ENCODE measurements at places on chromosomes 6 and 20. TPM values are rescaled to one million over a fixed set of nuclear protein-coding genes. Genes with fewer than 3 reads are reported as not detected.

PGC gene
- not detected for total RNA-seq

ADGRF1 gene
- not detected for total RNA-seq

BCKDHB gene
- 28.1 TPM for total RNA-seq

FHL5 gene
- total RNA-seq, result not detected

LTB gene
- not detected for total RNA-seq

DYNLT2 gene
- total RNA-seq, result 0.64 TPM

DNA sequence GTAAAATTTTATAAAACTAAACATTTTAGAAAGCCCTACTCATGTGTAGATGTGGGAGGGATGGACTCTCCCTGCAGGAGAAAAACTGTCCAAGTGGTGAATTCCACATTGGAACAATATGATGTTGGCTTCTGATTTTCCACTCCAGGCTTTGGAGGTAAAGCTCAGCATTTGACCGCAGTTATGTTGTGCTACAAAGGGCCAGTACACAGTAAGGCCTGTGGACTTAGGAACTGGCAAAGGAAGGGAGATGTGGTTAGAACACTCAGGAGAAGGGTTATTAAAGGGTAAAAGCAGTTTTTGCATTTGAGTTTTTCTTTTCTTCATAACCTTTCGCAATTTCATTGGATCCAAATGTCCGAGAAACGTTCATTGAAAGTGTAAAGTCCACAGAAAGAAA lies 150.3 kb upstream of the SASH1 start:
- no peaks in the 10 kb centered on the region for H3K36me3 ChIP-seq
- no peak overlapping the region for H3K27ac ChIP-seq

- DNase-seq, result no peak
- no peaks in the 10 kb centered on the region for H3K36me3 ChIP-seq
- H3K27ac ChIP-seq, result no peak overlapping the region
Measured at GRCh38 chr6:71592643-71593042, 293.7 kb upstream of the RIMS1 start.

DNA sequence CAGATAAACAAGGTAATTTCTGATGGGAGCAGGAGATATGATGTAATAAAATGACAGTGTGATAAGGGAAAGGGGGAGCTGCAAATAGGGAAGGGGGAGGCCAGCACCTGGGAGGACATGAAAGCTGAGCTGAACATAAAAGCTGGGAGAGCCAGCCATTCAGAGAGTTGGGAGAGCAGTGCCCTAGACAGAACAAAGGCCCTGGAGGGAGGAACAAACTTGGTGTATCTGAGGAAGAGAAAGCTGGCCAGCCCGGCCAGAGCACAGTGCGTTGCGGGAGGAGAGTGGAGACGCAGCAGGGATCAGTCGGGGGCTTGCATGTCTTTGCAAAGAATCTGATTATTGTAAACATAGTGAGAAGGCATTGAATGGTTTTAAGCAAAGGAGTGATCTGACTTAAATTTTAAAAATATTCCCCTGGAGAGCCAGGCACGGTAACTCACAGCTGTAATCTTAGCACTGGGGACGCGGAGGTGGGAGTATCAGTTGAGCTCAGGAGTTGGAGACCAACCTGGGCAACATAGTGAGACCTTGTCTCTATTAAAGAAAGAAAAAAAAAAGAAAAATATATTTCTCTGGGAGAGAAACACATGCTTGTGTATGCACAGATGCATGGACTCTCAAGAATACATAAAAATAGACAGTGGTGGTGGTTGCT lies 318.2 kb downstream of the ZFAND3 start:
- H3K27ac ChIP-seq, result peak overlapping the region; percentile 62
- DNase-seq, result no peak
- no peaks in the 10 kb centered on the region for H3K27me3 ChIP-seq
- H3K4me3 ChIP-seq, result no peak overlapping the region
- H3K36me3 ChIP-seq, result peaks cover 16% of the 10 kb centered on the region

- H3K27me3 ChIP-seq, result no peaks in the 10 kb centered on the region
- DNase-seq, result no peak
- peaks cover 9% of the 10 kb centered on the region for H3K36me3 ChIP-seq
- peaks cover 3% of the 10 kb centered on the region for H3K4me1 ChIP-seq
- no peak overlapping the region for H3K27ac ChIP-seq
Measured at GRCh38 chr6:78861509-78861908, 5.8 kb upstream of the IRAK1BP1 start.

DNA sequence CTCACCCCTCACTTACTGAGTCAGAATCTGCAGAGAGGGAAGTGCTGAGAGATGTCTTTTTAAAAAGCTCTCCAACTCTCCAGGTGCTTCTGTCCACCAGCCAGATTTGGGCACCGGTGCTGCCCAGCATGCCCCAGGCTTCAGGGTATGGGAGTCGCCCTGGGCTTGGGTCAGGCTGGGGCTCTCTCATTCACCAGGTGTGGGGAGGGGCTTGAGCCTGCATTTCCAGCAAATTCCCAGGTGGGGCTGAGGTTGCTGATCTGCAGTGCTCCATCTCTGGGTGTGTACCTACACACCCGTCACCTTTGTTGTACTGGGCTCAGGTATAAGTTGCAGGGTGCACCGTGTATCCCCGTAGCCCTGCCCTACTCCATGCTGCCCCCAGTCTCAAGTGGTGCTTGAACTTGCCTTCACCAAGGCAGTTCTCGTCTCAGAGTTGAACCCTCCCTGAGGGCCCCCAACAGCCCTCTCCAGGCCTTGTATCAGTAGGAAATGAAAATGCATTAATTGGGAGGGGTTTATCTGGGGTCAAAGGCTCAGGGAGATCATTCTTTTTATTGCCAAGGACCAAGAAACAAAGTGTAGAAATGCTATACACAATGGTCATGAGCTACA lies 23.5 kb downstream of the PPP1R3G start:
- H3K27me3 ChIP-seq, result no peaks in the 10 kb centered on the region
- no peak for DNase-seq
- H3K4me1 ChIP-seq, result peaks cover 4% of the 10 kb centered on the region
- H3K27ac ChIP-seq, result no peak overlapping the region

GRCh38 chr6:41190791-41191190 lies 10.2 kb downstream of the TREML2 start:
- H3K36me3 ChIP-seq, result peaks cover 2% of the 10 kb centered on the region
- H3K4me3 ChIP-seq, result no peak overlapping the region
- H3K27me3 ChIP-seq, result peaks cover 36% of the 10 kb centered on the region
- no peak for DNase-seq
- H3K4me1 ChIP-seq, result no peaks in the 10 kb centered on the region
- no peak overlapping the region for H3K27ac ChIP-seq

DNA sequence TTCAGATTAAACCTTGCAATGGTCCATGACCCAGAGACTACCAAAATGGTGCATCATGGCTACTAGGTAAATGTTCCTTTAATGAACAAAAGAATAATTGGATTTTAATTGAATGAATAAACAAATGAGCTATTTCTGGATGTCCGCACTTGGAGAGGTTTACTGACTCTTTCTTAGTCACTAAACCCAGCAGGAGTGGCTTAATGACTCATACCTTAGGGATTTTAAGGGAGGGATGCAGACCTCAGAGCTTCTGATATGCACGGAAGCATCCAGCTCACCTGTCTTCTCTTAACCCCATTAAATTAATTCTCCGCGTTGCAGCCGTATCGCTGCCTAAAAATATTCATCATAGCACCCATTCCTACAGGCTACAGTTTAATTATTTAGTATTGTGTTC lies 970.0 kb upstream of the SLC35B3 start:
- H3K27ac ChIP-seq, result no peak overlapping the region
- H3K27me3 ChIP-seq, result no peaks in the 10 kb centered on the region
- no peak for DNase-seq
- peaks cover 5% of the 10 kb centered on the region for H3K4me1 ChIP-seq
- no peaks in the 10 kb centered on the region for H3K36me3 ChIP-seq

- H3K4me1 ChIP-seq, result peaks cover 18% of the 10 kb centered on the region
- H3K36me3 ChIP-seq, result no peaks in the 10 kb centered on the region
- no peak for DNase-seq
- H3K4me3 ChIP-seq, result no peak overlapping the region
Measured at GRCh38 chr20:15682690-15683089, 890.6 kb downstream of the KIF16B start.

- no peaks in the 10 kb centered on the region for H3K36me3 ChIP-seq
- no peak for DNase-seq
- H3K4me1 ChIP-seq, result peaks cover 48% of the 10 kb centered on the region
Measured at GRCh38 chr6:2772840-2773239, 7.6 kb downstream of the WRNIP1 start.

GRCh38 chr20:38198238-38198861 lies 33.3 kb upstream of the TGM2 start:
- H3K36me3 ChIP-seq, result no peaks in the 10 kb centered on the region
- H3K27me3 ChIP-seq, result no peaks in the 10 kb centered on the region
- no peak overlapping the region for H3K27ac ChIP-seq
- DNase-seq, result no peak
- peaks cover 21% of the 10 kb centered on the region for H3K4me1 ChIP-seq
- no peak overlapping the region for H3K4me3 ChIP-seq

DNA sequence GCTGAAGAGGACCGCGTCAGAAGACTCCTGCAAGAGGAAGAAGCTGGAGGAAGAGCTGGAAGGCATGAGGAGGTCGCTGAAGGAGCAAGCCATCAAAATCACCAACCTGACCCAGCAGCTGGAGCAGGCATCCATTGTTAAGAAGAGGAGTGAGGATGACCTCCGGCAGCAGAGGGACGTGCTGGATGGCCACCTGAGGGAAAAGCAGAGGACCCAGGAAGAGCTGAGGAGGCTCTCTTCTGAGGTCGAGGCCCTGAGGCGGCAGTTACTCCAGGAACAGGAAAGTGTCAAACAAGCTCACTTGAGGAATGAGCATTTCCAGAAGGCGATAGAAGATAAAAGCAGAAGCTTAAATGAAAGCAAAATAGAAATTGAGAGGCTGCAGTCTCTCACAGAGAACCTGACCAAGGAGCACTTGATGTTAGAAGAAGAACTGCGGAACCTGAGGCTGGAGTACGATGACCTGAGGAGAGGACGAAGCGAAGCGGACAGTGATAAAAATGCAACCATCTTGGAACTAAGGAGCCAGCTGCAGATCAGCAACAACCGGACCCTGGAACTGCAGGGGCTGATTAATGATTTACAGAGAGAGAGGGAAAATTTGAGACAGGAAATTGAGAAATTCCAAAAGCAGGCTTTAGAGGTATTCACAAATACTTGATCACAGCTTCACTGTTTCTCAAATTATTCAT lies 8.9 kb upstream of the SNRNP48 start:
- H3K27ac ChIP-seq, result no peak overlapping the region
- no peak overlapping the region for H3K4me3 ChIP-seq
- peaks cover 56% of the 10 kb centered on the region for H3K36me3 ChIP-seq
- H3K27me3 ChIP-seq, result no peaks in the 10 kb centered on the region
- peaks cover 19% of the 10 kb centered on the region for H3K4me1 ChIP-seq
- no peak for DNase-seq

DNA sequence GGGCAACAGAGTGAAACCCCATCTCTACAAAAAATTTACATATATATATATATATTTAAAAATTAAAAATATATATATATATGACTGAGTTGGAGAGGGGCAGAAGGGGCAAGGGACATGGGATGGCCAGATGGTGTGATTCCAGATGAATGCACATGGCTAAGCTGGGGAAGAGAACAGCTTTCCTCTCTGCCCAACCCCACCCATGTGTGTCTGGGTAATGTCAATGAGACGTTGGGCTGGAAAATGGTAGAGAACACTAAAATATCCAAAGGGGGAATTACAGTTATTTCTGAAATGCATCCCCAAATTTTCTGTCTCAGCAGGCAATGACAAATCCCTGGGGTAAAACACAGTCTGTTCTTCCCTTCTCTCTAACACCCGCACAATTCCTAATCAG lies 31.2 kb upstream of the CCND3 start:
- peaks cover 25% of the 10 kb centered on the region for H3K4me1 ChIP-seq
- DNase-seq, result no peak
- no peak overlapping the region for H3K4me3 ChIP-seq
- H3K27me3 ChIP-seq, result no peaks in the 10 kb centered on the region

- H3K4me3 ChIP-seq, result no peak overlapping the region
- no peak for DNase-seq
- H3K4me1 ChIP-seq, result peaks cover 33% of the 10 kb centered on the region
- H3K27me3 ChIP-seq, result no peaks in the 10 kb centered on the region
- peak overlapping the region; percentile 97 for H3K27ac ChIP-seq
Measured at GRCh38 chr20:41330343-41330720, 10.3 kb upstream of the LPIN3 start.

DNA sequence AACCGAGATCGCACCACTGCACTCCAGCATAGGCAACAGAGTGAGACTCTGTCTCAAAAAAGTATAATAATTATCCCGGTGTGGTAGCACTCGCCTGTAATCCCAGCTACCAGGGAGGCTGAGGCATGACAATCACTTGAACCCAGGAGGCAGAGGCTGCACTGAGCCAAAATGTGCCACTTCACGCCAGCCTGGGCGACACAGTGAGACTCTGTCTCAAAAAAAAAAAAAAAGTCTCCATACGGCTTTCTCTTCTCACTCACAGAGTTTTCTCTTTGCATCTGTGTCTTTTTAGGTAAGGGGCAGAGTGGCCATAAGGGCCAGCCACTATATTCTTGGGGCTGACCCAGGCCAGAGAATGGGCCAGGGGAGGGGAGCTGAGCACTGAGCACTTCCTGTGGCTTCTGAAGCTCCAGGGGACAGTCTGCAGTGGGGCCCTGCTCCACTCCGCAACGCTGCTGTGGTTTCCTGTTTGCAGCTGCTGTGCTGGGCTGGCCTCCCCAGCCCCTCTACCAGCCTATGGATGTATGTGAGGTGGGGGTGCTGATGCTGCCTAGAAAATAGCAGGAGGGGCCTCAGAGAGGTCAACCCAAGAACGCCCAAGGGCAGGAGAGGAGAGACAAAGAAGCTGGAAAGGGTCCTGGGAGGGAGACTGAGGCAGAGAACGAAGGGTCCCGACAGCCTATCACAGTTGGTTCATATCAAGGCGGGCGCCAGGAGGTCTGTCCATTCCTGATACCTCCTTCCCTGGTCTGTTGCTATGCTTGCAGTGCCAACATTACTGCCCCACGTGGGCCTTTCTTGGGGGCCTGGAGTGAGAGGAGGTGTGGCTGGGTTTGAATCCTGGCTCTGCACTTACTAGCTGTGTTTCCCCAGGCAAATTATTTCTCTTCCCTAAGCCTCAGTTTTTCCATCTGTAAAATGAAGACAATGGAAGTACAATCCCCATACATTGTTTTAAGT lies 16.0 kb downstream of the SLA2 start:
- peaks cover 6% of the 10 kb centered on the region for H3K4me1 ChIP-seq
- no peak overlapping the region for H3K4me3 ChIP-seq
- no peak for DNase-seq
- no peaks in the 10 kb centered on the region for H3K36me3 ChIP-seq
- peaks cover 2% of the 10 kb centered on the region for H3K27me3 ChIP-seq

- no peak for DNase-seq
- no peaks in the 10 kb centered on the region for H3K4me1 ChIP-seq
- peaks cover 70% of the 10 kb centered on the region for H3K27me3 ChIP-seq
- no peaks in the 10 kb centered on the region for H3K36me3 ChIP-seq
Measured at GRCh38 chr20:33234050-33234449, 1.7 kb upstream of the BPIFA1 start.
